Dermis microvascular lymphatic vessel endothelial cell (primary cell): ENCODE measurements at places on chromosomes 1 and 21. TPM values are rescaled to one million over a fixed set of nuclear protein-coding genes. Genes with fewer than 3 reads are reported as not detected.
A peak's percentile ranks its signal among the peaks of the same experiment; 100 is the strongest.

The THEM5 gene
- not detected in 2 replicates for total RNA-seq

The FAM78B gene
- total RNA-seq: 0.26 and 0.38 TPM in 2 replicates

The PHTF1 gene
- 31.8 and 32.5 TPM in 2 replicates for total RNA-seq

The SMCP gene
- not detected in 2 replicates for total RNA-seq

The HTR6 gene
- total RNA-seq: under 0.01 and 0.13 TPM in 2 replicates

The WDR64 gene
- total RNA-seq: not detected in 2 replicates

The CYP4A11 gene
- total RNA-seq: not detected in 2 replicates

The GPATCH4 gene
- total RNA-seq: 12.7 and 18.1 TPM in 2 replicates

The HSPG2 gene
- 281 and 463 TPM in 2 replicates for total RNA-seq

The RGS1 gene
- not detected in 2 replicates for total RNA-seq

The PRSS38 gene
- total RNA-seq: not detected in 2 replicates

The CDK18 gene
- 0.25 and 0.39 TPM in 2 replicates for total RNA-seq

The MAP10 gene
- 0.64 and 0.76 TPM in 2 replicates for total RNA-seq

The OR2G3 gene
- not detected in 2 replicates for total RNA-seq

The SERINC2 gene
- total RNA-seq: 5.9 and 15.0 TPM in 2 replicates

The CD1D gene
- total RNA-seq: 0.13 TPM in 1 of 2 replicates, not detected in the other

The ACAP3 gene
- total RNA-seq: 11.8 and 19.5 TPM in 2 replicates

The C1orf185 gene
- not detected in 2 replicates for total RNA-seq

The FAM177B gene
- not detected in 2 replicates for total RNA-seq

DNA sequence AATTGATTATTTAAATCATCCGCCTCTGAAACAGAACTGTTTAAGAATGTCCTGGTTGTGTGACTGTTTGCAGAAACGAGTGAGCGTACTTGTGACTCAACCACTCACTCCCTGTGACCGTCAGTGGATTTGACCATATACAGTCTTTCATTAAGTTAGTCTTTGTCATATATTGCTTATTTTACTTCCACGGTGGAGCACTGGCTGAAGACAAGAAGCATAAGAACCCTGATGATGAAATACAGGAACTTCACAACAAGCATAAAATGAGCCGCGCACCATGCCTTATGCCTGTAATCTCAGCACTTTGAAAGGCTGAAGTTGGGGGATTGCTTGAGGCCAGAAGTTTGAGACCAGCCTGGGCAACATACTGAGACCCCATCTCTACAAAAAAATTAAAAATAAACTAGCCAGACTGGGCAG is 194.0 kb downstream of the TOMM20 start:
- DNase-seq: no peak

DNA sequence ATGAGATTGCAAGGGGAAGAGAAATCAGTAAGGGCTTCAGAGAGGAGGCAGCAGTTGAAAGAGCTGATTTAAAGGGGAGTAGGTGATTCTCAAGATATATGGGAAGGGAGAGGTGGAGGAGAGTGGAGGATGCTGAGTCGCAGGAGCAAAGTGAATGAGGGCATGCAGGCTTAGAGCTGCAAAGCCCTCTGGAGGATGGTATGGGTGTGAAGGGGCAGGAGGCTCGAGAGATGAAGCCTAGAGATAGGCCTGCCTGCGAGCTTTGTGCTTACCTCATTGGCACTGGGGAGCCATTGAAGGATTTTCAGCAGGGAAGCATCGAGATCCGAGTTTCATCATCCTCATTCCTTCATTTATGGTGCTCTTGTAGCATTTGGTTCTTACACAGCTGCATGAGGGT is 15.8 kb upstream of the SH2D2A start:
- DNase-seq: no peak

GRCh38 chr1:7511381-7511780 is 259.7 kb upstream of the VAMP3 start:
- DNase-seq: no peak

GRCh38 chr1:103525114-103525606 is 339 bp upstream of the RNPC3 start:
- DNase-seq: peak; percentile 50

DNA sequence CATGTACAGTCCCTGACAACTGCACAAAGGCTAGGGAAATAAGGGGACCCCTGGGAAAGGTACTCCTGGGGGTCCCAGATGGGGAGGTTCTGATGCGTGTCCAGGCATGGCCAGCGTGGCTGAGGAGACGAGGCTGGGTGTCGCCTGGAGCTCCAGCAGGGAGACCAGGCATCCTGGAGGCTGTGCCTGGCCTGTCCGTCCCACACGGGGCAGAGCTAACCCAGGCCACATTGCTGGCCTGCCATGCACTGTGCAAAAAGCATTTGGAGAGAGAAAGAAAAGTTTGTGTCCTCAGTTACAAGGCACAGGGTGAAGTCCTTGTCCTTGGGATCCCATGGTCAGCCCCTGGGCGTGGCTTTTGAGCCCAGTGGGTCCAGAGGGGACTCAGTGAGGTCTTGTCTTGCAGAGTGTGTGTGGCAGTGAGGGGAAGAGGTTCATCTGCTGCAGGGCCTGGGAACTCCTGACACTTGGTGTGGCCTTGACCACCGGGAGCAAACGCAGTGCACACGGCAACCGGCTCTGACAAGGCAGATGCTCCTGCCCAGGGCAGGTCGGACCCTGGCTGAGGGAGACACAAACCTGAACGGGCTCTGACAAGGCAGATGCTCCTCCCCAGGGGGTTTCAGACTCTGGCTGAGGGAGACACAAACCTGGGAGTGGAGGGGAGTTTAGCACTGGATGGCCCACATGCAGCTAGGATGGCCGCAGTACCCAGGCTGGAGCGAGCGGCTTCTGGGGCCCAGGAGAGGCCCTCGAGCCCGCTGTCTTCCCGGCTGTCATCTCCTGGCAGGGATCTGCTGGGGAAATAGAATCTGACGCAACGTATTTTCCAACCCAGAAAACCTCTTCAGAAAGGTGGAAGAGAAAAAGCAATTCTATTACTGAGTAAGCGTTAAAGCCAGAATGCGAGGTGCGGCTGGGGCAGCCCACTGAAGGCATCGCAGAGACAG is 37.3 kb upstream of the COL18A1 start:
- no peak for DNase-seq

- no peak for DNase-seq
These were observed 96.7 kb downstream of the ABCA4 start for GRCh38 chr1:94024104-94024792.

DNA sequence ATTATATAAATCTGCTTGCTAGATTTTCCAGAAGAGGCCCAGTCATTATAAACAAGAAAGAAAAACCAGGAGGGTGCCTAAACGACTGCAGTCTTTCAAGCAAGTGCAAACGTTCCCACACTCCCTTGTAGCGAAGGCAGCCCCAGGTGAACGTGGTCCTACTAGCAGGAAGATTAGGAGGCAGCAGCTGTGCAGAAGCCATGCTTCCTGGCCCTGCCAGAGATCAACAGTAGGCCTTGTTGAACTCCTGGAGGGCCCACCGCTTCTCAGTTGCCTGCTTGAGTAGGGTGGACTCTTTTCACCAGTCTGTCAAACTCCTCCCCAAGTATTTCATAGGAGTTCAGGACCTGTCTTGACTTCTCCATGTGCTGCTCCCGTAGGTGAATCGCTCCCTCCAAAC is 163.0 kb upstream of the GORAB start:
- DNase-seq: no peak

DNA sequence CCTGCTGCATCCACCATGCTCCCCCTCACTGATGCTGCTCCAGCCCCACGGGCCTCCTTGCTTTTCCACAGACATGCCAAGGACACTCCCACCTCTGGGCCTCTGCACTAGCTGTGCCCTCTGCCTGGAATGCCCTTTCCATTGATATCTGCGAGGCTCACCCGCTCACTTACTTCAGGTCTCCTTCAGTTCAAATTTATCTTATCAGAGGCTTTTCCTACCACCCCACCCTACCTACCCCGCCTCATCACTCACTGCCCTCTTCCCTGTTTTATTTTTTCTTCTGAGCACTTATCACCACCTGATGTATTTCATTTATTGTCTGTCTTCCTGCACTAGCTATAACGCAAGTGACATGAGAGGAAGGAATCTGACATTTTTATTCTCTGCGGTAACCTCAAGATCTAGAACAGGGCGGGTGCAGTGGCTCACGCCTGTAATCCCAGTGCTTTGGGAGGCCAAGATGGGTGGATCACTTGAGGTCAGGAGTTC is 7.0 kb downstream of the HSPG2 start:
- DNase-seq: no peak

DNA sequence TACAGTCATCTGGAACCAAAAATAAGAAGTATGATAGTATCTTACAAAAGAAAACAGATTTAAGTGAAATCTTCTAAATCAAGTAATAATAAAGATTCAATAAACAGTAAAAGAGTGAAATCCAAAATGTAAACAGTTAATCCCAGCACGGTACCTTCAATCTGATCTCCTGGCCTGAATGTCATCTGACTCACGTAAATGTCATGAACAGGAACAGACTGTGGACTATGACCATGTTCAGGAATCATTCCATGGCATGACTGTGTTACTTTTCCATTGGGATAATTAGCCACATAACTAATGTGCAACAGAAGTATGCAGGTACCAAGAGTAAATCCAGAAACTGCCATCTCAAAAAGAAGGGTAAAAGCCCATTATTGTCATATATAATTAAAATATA is 18.0 kb downstream of the FRRS1 start:
- DNase-seq: no peak

DNA sequence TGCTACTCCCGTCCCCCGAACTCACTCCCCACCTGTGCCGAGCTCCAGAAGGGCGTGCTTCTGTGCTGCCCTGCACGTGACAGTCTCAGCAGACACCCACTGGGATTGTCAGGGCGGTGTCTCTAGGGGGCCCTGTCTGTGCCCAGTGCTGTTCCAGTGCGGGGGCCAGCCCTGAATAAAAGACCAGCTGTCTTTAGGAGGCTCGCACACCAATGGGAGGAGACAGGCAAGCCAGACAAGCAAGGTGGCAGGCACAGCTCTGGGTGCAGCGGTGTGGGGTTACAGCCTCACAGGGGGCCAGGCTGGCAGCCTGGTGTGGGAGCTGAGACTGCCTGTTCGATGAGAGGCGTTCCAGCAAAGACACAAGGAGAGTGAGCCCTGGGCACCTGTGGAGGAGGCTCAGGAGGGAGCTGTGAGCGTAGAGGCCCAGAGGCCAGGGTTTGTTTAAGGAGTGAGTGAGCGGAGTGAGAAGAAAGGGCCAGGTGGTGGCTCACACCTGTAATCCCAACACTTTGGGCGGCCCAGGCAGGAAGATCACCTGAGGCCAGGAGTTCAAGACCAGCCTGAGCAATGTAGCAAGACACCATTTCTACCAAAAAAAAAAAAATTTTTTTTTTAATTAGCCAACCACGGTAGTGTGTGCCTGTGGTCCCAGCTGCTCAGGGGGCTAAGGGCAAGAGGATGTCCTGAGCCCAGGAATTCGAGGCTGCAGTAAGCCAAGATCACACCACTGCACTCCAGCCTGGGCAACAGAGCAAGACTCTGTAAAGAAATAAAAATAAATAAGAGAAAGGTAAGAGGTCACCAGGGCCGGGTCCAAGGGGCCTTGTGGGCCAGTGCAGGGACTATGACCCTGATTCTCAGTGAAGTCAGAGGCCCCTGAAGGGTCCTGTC is 48.2 kb upstream of the ARHGEF16 start:
- no peak for DNase-seq

DNA sequence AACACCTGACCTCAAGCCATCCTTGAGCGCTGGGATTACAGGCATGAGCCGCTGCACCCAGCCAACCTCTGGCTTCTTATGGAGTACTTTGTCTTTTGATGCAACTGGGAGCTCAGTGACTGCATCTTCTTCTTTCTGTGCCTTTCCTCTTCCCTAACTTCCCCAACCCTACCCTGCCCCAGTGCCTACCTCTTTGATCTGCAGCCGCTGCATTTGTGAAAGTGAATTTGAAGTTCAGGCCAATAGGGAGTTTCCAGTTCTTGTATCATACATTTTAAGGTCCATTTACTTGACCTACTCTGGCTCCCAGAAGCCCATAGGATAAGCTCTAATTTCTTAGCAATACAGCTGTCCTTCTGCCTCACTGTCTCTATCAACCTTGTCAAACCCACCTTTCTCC is 52.2 kb downstream of the KCNC4 start:
- DNase-seq: no peak

GRCh38 chr1:206490771-206491405 is 16.4 kb upstream of the RASSF5 start:
- DNase-seq: no peak

- no peak for DNase-seq
These were observed 131.8 kb downstream of the PLXNA2 start for GRCh38 chr1:208112401-208112800.

- DNase-seq: no peak
These were observed 522.5 kb downstream of the SMYD3 start for GRCh38 chr1:245984390-245985155.

GRCh38 chr1:61079296-61079897 is 3.0 kb upstream of the NFIA start:
- DNase-seq: no peak

DNA sequence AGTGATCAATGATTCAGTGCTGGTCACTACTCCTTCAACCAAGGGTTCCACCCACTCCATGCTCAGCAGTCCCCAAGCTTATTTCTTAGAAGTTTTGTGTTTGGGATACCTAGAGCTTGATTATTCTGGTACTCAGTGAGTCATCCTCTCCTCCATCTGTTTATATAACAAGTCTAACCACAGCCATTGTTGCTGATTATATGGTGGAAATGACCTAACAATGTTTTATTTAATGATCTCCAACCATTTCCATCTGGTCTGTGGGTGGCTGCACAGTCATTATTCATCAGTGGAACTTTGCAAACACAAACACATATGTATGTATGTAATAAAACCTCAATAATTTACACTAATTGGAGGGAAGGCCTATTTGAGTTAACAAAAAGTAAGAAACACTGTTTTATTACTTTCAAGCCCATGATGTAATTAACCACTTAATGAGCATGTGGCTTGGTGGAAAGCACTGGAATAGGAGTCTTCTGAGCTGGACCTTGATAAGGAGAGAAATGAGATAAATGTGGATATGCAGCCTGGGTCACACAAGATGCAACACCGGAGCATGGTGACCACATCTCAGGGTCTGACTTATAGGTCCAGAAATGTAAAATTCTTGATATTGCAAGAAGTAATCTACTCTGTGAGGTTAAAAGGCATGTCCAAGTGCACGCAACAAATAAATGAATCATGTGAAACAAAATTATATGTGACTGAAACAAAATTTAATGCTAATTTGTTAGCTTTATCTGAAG is 99.0 kb upstream of the WLS start:
- DNase-seq: peak; percentile 83

GRCh38 chr1:92085727-92086126 is 5.6 kb downstream of the BTBD8 start:
- no peak for DNase-seq
